ENCODE measurements at places on chromosomes 4 and X.

DNA sequence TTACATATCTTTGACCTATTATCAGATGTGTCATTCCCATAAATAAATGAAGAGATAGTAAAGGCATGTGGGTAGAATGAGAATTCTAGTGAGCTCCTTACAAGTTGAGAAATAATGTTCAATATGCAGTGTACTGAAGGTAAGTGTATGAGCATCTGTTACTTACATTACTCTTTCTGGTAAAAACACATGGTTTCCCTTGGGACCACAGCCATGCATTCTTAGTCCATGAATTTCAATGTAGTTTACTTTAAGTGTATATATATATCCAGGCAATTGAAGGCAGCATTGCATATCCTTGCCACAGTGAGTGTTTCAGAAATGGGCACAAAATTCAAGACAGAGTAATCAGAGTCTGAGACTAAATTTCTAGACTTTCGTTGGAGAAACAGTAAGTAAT, 277.2 kb downstream of the CXXC4 start:
- no peak for DNase-seq

DNA sequence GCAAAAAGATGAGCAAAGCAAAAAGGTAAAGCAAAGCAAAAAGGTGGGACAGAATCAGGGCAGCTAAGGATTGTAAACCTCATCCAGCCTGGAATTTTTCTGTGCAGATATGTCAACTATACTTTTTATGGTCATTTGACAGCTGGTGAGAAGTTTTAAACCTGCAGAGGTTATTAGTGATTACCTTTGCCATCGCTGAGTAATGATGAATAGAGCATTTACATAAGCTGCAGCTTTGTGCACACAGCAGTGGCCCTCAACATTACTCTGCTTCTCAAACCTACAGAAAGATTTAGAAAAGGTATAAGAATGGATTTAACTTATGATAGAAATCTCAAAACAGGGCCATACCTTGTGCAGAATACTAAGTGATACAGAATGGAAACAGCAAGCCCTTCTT, 54.5 kb upstream of the C4orf54 start:
- no peak for DNase-seq

DNA sequence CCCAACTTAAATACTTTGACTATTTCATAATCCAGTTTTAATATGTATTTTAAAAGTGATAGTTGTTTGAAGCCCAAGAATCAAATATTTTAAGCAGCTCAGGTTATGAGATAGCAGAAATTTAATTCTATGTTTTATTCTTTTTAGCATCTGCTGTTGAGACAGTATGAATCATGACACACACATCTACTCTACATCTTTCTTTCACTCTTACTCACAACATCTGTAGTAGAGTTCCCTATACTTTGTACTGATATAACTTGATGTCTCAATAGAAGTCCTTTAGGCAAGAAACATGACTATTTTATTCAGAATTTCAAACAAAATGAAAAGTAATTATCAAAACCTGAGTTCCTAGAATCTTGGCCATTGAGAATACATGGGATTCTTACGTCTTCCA, 187.9 kb upstream of the GNPDA2 start:
- no peak for DNase-seq

GRCh38 chrX:154019061-154019621, 561 bp downstream of the IRAK1 start:
- DNase-seq: no peak

GRCh38 chr4:27048429-27049238, 188.0 kb downstream of the STIM2 start:
- DNase-seq: no peak

GRCh38 chr4:59179372-59179771, 2020.8 kb upstream of the ADGRL3 start:
- DNase-seq: no peak

- no peak for DNase-seq
These were observed 69.9 kb downstream of the PALLD start for GRCh38 chr4:168566726-168567125.

DNA sequence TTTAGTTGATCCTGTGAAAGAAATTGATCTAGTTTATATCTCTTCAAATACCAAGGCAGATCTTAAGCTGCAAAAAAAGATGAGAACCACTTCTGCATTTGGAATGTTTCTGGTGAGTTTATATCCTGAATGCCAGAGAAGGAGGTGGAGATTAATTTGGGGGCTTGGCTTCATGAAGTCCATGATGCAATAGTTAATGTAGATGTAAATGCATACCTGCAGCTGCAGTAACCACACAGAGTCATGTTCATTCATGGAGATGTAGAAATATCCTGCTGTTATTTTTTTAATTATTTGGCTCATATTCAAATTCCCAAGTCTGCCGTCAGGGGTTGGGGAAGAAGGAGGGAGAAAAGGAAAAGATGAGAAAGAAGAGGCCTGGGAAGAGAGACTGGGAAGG, at the start of gene SULT1E1:
SULT1E1 (minus strand) TSS at position 94 of the 400 bp plus-strand sequence. CDS start 2,501 bp downstream, outside the sequence.
- no peak for DNase-seq

- DNase-seq: no peak
These were observed 19.6 kb downstream of the MSANTD1 start for GRCh38 chr4:3268395-3269104.

DNA sequence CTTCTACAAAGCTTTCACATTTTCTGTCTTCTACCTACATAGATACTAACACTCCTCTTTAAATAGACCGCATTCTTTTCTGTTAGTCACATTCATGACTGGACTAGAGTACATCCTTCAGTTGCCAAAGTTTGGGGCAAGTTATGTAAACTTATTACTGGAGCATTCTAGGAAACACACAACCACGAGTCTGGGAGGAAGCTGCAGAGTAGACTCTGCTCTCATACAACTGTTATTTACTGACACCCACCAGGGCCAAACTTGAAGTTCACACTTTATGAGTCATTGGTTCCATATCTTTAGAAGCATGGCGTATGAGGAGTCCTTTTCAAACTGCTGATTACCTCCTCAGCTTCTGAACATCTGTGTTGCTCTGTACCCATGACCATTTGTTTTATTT, 87.0 kb downstream of the RNF150 start:
- no peak for DNase-seq

- DNase-seq: no peak
These were observed 25.0 kb downstream of the ADGRA3 start for GRCh38 chr4:22490718-22491315.

- DNase-seq: no peak
These were observed 22.7 kb upstream of the SEPSECS start for GRCh38 chr4:25182937-25183336.

GRCh38 chr4:68877555-68877954, 61.8 kb downstream of the UGT2B10 start:
- no peak for DNase-seq

DNA sequence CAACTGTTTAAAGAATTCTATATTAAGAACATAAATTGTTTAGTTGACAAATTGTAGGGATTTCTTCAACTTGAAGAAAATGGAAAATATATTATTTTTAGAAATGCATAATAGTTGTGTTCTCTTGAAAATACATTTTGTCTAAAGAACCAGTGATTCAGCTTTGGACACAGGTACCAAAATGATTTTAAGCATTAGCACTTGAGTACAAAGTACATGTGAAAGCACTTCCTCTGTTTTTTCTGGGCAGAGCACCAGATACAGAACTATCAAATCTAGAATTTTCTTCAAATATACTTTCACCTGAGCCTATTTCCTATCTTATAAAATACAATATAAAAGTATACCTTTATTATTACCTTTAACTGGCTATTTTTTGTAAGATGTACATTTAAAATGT, 539.8 kb downstream of the ADGRL3 start:
- no peak for DNase-seq

- no peak for DNase-seq
These were observed 53.6 kb downstream of the FIP1L1 start for GRCh38 chr4:53431052-53431451.

GRCh38 chr4:139822391-139822790, 156.8 kb downstream of the MGST2 start:
- DNase-seq: no peak

DNA sequence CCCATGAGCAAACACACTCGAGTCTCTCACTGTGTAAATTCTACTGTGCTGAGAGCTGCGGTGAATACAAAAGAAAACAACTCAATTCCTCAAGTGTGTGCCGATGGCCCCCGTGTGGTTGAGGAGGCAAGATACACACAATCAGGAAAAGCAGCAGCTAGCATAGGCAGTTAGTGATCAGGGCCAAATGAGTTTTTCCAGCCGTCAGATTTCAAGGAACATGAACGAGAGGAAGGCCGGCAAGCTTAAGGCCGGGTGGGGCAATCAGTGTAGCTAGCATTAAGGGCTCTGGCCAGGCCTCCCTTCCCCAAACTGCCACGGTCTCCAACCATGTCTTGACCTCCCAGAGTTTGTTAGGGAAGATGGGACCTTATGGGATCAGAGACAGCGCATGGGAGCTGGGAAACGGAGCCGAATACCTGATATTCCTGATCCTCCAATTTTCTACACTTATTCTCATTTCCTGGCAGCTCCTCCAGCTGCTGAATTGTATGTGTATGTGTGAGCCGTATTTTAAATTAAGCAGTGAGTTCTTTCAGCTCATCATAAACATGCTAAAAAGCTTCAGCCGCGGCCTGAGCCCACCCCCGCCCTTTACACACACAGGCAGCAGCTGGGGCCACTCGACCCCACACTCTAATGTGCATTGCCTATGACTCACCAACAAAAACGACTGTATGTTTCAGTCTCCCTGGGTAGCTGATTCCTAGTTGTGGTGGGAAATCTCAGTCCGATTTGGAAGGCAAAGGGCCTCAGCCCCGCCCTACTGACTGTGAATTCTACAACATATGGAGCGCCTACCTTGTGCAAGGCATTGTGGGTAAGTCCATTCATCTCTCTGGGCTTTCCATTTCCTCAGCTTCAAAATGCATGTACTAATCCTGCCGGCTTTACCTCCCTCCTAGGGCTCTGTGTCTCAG, 59.9 kb downstream of the RTL9 start:
- no peak for DNase-seq

DNA sequence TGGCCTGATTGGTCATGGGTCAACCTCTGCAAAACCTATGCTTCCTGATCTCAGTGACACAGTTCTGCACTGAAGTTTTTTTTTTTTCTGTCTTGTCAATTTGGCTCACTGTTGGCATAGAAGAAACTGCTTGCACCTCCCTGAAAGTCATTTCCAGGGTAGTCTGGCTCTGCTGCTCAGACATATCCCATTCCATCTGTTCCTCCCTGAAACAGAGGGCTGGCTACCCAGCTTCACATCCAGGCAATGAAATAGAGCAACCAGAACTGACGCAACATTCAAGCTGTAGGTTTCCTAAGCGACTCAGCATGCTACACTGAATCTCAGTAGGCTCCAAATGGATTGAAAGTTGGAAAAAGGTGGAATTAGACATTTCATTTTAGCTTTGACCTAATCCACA, 176.8 kb upstream of the MBNL3 start:
- DNase-seq: no peak

DNA sequence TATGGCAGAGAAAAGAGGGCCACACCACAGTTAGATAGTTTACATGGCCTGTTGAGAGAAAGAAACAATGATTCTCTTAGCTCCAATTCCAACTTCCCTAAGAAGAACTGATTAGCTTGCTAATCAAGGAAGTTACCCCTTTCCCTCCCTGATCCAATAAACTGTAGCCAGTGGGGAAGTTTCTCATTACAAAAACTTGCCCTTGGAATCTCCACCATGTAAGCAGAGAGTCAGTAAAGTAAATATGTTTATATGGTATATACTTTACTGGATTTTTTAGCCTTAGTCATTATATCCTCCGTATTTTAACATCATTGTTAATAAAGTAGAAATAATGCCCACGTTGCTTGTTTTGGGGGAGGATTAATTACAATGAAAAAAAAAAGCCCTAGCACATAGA, 7.7 kb upstream of the ADGRL3 start:
- DNase-seq: no peak

DNA sequence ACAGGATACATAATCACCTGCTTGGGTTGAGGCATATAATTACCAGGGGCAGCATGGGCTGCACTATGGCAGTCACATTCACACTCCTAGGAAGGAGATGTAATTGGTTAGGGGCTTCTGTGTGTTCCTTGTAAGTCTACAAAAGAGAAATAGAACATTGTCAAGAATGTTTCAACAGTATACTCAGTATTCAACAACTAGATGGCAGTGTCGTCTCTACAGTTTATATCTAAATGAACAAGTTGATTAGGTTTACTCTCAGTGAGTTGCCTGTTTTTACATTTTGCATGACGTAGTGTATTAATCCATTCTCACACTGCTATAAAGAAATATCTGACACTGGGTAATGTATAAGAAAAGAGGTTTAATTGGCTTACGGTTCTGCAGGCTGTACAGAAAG, 50.5 kb upstream of the RAB33B start:
- DNase-seq: no peak

DNA sequence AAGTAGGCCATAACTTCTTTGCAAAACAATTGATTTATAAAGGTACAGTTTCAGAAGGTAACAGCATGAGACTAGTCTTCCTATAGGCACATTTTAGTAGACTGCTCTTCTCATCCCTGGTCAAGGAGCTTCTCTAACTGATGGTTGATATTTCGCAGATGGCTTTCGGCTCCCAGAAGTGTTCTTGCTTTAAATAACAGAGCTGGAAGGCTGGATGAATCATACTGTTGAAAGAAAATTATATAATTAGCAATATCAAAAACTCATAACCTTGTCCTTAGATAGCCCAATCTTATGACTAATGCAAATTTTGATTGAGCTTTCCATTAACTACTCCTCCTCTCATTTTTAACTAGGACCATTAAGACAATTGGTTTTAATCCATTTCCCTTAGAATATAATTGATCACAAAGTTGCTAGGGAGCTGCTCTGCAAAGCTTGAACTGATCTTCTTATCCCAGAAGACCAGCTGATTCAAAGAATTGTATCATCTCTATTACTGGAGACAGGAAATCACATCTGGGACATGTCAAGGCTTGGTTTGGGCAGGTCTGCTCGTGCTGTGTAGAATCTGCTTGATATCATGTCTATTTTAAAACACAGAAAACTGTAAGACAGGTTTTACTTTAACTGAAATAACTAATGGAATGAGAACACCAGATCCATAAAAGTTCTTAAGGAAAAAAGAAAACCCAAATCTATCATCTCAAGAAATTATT, 38.6 kb downstream of the CENPU start:
- no peak for DNase-seq

DNA sequence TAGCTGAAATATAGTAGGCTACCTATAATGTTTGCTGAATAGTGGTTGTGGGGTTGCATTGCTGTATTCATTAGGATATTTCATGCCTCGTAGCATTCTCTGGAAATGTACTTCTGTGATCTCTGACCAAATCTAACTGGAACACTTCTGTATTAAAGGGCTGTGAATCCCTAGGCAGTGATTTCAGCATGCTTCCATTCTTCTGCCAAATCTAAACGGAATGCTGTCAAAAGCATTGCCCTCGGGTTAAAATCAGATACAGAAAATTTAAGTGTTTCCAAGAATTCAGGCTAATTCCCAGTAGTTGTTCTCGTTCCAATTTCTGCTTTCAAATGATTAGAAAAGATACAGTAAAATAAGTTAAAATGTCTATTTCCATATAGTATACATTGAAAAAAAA, 1847.5 kb upstream of the IGFBP7 start:
- DNase-seq: no peak

GRCh38 chr4:184913356-184914143, 87.8 kb upstream of the ACSL1 start:
- DNase-seq: no peak

Measured in CD4-positive, alpha-beta T cell treated with Interleukin-15 for 1 hour (primary cell).